MM.1S (cell line): ENCODE measurements at places on chromosomes 1 and 21.

DNA sequence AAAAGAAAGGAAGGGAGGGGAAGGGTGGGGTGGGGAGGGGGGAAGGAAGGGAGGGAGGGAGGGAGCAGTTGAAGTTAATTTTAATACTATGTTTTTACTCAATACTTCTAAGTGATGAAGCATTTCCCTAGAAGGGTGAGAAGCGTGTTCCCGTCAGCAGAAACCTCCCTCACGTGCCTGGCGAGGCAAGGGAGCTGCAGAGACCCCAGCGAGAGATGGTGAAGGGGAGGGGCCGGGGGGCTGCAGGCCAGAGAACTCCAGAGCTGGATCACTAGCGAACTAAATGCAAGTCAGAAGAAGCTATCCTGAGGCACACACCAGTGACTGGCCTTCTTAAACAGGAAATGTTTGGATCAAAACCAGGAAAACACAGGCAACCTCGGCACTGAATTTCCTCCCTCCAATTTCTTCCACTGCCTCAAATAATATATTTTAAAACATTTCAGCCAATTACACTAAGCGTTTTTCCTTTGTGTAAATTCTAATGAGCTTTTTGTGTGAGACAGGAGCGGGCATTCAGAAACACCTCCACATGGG is 18.0 kb downstream of the WDR4 start:
- DNase-seq: no peak

DNA sequence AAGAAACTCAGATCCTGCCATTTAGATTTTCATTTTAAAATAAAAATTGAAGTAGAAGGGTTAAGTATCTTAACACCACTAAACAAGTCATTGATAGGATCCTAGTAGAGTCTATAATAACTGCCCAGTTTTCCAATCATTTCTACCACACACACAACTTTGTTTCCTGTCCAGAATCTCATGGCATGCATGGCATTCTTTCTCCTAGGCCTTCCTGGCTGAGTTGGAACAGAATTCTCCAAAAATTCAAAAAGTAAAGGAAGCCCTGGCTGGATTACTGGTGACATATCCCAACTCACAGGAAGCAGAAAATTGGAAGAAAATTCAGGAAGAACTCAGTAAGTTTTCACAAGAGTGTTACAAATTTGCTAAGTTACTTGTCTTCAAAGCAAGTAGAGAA is 111.4 kb upstream of the BMP8A start:
- DNase-seq: no peak

- DNase-seq: no peak
Observed at GRCh38 chr1:48767975-48768510, 8.6 kb downstream of the BEND5 start.

- no peak for DNase-seq
Observed at GRCh38 chr1:89631816-89632656, 884 bp upstream of the LRRC8C start.

GRCh38 chr1:182784556-182785171 is 4.9 kb upstream of the NPL start:
- peak; percentile 70 for DNase-seq

DNA sequence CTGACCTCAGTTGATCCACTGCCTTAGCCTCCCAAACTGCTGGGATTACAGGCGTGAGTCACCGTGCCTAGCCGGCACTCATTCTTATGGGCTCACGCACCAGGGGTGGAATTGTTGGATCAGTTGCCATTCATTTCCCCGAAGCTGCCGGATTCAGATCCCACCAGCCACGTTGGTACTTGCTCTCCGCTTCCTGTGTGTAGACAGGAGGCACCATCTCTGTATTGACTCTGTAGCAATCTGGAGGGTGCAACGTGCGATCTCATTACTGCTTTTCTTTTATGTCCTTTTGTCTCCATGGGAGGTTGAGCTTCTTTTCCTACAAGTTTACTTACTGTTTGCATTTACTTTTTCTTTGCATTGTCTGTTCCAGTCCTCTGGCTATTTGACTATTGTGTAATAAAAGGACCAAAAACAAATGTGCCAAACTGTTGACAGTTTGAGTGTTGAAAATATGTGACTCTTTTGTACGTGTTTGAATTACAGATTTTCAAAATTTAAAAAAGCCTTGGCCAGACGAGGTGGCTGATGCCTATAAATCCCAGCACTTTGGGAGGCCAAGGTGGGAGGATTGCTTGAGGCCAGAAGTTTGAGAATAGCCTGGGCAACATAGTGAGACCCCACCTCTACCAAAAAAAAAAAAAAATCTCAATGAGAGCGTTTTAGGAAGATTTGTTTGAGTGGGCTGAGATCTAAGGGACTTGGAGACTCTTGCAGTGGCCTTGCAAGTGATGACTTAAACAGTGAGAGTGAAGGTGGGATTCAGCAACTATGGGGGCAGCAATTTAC is 39.1 kb downstream of the SPSB1 start:
- DNase-seq: no peak

DNA sequence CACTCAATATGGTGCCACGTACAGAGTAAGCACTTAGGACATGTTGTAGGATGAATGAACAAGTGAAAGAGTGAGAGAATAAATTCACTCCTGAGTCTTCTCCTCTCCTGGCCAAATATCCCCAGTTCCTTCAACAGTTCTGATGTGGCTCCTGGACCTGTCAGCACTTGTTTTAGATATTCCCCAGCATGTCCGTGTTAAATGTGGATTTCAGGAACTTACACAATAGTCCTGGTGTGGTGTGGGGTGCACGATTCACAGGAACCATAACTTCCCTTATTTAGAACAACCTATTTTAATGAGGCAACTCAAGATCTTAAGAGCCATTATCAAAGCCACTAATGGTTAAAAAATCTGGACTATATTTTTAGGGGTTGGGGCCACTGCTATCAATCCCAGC is 39.0 kb upstream of the MYSM1 start:
- no peak for DNase-seq

DNA sequence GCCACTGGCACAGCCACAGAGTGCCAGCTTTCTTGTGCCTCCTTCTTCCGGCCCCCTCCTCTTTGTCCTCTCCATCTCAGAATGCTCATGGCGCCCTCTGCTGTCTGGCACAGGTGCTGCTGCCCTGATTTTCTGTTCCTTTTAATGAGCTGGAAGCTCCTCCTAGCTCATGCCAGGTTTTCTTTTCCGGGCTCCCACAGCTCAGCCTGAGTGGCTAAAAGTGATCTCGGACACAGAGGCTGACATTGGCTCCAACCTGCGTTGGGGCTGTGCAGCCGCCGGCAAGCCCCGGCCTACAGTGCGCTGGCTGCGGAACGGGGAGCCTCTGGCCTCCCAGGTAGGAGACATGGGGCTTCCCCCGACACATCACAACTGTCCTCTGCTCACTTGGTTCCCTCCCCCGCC is 18.7 kb downstream of the CNTN2 start:
- DNase-seq: peak; percentile 77

DNA sequence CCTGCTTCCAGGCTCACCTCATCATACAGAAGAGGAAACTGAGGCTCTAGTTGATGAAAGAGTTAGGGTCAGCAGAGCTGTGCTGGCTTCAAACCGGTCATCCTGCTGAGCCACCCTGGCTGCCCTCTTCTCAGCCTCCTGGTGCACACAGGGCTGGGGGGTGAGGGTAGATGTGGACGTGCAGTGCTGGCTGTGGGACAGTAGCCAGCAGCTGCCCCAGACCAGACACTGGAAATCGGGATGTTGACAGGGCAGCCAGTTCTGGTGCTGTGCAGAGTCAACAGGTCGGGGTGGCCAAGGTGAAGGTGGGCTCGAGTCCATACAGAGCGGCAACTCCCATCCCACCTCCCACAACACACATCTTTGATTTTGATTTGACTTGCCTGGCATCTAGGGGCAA is 1.5 kb upstream of the CLCNKA start:
- no peak for DNase-seq

GRCh38 chr1:56034847-56035481 is 544.4 kb downstream of the PLPP3 start:
- DNase-seq: no peak

DNA sequence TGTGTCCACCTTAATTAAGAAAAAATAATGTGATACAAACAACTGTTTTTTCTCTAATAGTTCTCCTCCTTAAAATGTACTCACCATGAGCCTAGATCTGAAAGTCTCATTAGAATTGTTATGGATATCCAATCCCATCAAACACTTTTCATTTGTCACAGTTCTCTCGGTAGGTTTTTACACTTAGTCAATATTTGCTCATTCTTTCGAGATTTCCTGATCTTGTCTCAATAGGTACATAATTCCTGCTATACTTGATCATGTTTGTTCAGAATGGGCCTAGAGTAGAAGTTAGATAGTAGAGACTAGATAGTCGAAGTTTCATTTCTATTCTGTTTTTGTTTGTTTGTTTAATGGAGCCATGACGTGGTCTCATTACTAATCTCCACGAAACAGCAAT is 2005.7 kb downstream of the NCAM2 start:
- DNase-seq: no peak

GRCh38 chr1:167248707-167249642 is 28.3 kb downstream of the POU2F1 start:
- DNase-seq: no peak

DNA sequence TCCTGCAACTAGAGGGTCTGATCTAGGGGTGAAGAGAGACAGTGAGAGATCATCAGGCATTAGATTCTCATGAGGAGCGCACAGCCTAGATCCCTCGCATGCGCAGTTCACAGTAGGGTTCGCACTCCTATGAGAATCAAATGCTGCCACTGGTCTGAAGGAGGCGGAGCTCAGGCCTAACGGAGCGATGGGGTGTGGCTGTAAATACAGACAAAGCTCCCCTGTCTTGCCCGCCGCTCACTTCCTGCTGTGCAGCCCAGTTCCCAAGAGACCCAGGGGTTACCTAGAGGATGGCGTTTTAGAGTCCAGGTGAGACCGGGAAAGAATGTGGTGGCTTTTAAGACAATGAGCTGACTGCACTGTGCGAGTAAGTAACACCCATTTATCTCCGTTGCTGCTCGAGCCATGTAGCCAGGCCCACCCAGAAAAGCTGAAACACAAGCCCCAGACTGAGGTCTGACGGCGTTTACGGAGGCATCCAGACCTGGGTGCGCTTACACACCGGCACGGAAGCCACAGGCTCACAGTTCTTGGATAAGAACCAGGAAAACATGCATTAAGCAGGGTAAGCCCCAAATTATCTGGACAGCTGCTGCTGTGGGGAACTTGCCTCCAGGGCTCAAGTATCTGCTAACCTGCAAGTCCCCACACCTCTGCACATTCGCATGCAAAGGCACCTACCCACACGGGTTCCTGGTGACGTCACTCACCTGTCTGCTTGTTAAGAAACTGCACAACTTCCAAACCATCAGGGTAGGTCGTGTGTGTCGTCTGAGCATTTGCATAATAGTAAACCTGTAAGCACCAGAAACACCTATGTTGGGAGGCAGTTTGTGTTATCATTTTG is 12.5 kb downstream of the TCP10L start:
- DNase-seq: no peak

DNA sequence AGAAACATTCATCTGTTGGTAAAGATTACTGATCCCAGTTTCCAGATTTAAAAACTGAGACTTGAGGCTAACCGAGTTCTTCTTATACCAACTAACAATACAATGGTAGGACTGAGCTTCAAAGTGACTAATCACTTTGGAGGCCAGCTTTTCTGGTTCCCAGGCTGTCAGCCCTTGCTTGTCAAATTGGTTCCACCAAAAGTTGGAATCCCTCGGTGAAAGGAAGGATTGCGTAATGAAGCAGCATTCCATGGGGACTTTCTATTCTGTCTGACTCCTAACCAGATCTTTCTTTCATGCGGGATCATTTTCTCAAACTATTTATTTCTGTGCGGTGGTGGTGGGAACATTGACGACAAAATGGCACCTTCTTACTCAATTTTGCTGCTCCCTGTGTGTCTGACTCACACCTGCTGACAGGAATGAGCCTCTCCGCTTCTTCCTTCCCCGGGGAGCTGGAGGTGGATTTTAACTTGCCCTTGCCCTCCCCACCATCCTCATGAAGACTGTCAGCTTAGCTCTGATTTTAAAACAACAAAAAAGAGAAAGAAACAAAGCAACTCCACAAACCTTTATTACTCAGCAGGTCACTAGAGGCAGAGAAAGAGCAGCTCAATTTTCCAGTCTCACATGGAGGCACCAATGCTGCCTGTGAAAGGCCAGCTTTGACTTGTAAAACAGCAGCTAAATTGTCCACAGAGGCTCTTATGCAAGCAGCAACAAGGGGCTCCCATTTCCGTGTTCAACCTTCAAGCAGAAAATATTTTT is 32.9 kb upstream of the RASAL2 start:
- DNase-seq: no peak

- peak; percentile 91 for DNase-seq
Observed at GRCh38 chr1:168535536-168535935, 8.3 kb downstream of the XCL2 start.

DNA sequence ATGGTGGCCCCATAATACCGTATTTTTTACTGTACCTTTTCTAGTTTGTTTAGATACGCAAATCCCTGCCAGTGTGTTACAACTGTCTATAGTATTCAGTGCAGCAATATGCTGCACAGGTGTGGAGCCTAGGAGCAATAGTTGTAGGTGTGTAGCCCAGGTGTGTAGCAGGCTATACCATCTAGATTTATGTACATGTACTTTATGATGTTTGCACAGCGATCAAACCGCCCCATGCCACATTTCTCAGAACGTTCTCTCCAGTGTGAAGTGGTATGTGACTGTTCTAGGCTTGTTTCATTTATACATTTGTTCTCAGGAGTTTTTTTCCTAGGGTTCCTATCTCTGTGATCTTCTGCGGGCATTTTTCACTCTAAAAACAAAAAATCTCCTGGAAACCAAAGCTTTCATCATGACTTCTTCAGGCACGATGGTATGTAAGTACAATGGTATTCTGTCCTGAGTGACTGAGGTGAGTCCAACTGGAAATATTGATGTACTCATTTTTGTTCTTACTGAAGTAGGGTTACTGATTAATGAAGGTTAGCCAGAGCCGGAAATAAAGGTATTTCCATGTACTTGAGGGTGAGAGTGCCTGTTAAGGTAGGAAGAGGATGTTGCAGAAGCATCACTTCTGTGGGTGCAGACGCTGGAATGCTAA is 153.0 kb downstream of the GABPA start:
- no peak for DNase-seq

GRCh38 chr1:29805122-29805895 is 569.0 kb downstream of the PTPRU start:
- DNase-seq: no peak

DNA sequence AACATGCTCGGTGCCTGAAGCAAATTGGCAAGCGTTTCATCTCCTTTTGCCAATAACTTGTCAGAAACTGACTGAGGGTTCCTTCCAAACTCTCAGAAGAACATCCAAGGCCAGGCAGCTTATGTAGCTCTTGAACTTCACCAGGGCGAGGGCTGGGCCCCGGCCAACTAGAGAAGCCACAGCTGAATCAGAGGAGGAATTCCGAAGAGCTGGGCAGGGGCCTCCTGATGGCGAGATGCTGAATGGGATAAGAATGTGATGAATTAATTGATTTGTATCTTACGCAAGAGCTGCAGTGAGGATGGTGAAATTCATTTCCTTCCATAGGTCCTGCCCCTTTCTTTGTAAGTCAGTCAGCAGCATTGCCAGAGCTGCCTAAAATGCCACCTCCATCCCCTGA is 345.8 kb downstream of the KIF26B start:
- DNase-seq: no peak

DNA sequence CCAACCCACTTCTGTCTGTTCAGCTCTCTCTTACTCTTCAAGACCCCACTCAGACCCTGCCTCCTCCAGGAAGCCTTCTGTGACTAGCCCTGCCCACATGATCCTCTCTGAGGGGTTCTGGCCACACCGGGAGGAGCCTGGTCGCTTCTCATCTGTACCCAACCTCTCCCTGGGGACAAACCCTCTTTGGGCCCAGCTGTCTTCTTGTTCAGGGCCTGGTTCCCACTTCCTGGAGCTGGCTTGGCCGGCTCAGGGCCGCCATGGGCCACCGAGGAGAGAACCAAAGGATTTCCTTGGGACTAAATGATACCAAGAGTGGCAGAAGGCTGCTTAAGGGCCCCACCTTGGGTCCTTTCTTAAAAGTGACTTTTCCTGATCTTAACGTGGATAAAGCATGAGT is 124.7 kb upstream of the ZBTB40 start:
- no peak for DNase-seq
